NCI-H1694 treated with DMSO at 0.1 percent for 48 hours (cell line): ENCODE measurements at places on chromosomes 12 and 14.

DNA sequence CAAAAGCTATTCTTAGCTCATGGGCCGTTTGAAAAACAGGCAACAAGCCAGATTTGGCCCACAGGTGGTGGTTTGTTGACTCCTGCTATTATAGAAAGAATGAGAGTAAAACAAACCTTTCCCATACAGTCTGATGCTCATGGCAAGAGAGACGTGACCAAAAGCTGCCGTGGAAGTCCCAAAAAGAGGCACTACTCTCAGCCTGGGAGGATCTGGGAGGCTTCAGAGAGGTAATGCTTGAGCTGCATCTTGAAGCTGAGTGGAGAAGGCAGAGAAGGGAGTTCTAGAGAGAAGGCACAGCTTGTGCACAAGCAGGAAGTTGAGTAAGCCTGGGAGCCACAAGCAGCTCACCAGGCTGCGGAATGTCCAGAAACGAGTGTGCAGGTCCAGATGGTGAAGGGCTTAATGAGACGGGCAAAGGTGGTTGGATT, 9.6 kb downstream of the PLXNC1 start:
- DNase-seq, result no peak

- DNase-seq, result peak; percentile 79
Observed at GRCh38 chr14:95533391-95533821, 1.4 kb upstream of the GLRX5 start.

- peak; percentile 59 for DNase-seq
Observed at GRCh38 chr14:34322940-34323418, 139.1 kb downstream of the SPTSSA start.

DNA sequence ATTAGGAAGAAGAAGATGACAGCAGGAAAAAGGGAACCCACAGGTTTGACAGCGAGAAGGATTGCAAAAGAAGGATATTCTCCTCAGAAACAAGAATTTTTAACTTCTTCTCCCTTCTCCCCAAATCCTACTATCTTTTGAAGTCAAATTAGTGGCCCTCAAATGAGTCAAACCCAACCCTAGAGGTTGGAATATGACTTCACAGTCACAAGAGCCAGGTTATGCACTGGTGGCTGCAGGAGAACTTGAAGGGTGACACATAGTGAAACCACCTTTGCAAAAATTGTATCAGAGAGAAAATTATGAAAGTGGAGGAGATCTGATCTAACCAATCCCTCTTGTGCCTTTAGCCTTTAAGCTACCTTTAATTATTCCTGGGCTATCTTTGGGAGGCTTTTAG, 386.2 kb upstream of the CCDC196 start:
- peak; percentile 48 for DNase-seq

- DNase-seq, result peak; percentile 31
Observed at GRCh38 chr12:71947645-71948105, 9.0 kb downstream of the TPH2 start.

DNA sequence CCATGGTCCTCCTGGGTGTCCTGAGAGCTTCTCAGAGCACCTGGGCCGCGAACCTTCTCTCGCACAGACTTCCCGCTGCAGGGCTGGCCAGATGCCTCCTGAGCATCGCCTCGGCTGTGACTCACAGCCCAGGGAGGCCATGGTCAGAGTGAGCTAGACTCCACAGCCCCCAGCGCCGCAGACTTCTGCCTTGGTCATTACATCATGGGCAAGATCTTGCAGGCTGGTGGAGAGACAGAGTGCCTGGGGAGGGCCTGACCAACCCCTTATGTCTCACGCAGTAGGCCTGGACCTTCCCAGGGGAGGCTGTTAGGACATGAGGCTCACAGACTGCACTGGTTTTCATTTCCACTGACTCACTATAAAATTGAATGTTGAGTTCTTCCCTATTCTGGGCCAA, 41.8 kb downstream of the SMOC1 start:
- no peak for DNase-seq
